Esophagus mucosa (tissue), 1 donor: ENCODE measurements at places on chromosomes 11 and 22. TPM values are rescaled to one million over a fixed set of nuclear protein-coding genes. Genes with fewer than 3 reads are reported as not detected.

GRCh38 chr22:44361391-44362126, 48.8 kb upstream of the SHISAL1 start:
- ATAC-seq = peak; percentile 58

- no peak for ATAC-seq
Measured at GRCh38 chr11:114058026-114058706, 1.3 kb upstream of the ZBTB16 start.

DNA sequence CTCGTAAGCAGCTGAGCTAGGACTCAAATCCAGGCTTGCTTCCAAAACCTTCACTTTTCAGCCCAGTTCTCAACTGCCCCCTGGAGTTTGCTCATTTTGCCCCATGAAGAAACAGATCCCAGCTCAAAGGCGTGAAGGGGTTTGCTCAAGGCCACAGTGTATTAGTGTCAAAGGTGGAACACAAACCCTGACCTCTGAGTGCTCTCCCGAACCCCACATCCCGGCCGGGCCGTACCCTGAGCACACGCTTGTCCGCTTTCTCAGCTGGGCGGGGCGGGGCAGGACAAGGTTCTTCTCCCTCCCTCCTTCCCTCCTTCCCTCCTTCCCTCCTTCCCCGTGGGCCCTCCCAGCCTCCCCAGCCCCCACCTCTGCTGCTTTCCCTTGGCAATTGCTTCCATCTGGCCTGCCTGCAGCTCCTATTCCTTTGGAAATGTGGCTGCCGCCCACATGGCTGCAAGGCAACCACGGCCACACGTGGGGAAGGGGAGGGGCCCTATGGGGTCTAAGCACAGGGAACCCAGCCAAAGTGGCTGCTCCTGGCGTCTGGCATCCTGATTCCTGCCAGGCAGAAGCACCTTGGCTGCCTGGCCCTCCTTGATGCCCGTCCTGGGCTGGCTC, 4.1 kb downstream of the ST3GAL4 start:
- no peak for ATAC-seq

DNA sequence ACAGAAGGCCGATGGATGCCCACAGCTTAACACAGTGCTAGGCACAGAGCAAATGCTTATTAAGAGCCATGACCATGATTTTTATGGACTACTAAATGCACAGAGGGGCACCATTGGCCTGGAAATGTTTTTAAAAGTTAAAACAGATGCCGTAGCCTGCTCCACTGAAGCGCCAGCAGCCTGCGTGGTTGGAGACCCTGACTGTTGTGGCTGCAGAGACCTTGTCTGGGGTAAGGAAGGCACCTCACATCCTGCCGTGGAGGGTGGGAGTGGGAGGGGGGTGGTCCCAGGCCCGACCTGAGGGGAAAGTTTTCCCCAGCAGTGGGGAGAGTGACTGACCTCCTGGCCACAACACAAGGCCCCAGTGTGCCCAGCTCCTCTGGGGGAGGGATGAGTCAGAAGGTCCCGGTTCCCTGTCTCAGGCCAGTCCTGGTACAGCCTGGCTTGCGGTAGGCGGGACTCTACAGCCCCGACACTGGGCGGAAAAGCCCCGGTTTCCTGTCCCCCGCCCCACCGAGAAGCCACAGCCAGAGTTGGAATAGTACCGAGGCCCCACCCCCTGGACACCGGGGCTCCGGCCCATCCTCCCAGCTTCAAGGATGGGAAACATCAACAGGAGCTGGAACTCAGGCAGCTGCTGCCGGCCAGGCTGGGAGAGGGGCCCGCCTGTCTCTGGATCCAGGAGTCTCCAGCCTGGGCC, 7.0 kb downstream of the CHST1 start:
- ATAC-seq = peak; percentile 59

DNA sequence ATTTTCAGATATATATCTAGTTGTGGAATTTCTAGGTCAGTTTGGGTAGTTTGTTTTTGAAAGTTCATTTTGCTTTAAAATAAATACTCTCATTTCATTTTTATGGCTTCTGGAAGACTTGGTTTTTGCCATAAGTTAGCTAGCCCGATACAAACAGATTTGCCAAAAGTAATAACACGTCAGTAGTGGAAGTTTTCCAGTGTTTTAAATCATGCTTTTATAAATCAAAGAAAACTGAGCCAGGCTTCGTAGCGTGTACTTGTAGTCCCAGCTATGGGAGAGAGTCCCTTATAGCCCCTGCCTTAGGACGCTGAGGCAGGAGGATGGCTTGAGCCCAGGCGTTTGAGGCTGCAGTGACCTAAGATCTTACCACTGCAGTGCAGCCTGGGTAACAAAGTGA, 21.7 kb upstream of the MICALL1 start:
- ATAC-seq = no peak

DNA sequence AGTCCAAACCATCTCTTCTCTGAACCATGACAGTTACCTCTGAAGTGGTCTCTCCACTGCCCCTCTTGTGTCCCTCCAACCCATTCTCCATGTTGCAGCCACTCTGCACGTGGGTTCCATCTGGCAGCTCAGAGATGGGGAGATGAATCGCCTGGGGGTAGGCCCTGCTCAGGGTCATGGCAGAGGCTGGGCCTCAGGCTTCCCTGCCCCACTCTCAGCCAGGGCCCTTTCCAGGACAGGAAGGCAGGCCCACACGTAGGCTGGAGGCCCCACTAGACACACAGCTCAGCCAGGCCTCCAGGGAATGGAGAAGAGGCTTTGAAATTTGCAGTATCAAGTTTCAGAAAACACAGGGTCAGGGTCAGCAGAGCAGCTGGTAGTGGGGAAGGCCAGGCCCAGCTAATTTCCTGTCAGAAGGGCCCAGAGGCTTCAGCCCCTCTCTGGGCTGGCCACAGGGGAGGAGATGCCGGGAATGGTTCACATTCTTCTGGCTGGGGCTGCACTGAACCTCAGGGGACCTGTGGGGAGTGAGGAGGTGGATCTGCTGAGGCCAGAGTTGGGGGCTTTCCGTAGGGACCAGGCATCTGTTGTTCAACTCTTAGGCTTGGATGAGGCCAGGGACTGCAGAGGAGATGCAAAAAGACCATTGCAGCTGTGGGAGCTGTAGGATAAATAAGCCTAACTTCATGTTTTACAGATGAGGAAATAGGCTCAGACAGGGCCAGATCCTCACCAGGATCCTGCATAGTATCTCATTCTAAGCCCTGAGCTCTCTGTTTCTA, 101.6 kb downstream of the SWAP70 start:
- ATAC-seq = no peak

- ATAC-seq = no peak
Measured at GRCh38 chr11:30635401-30635989, 49.3 kb upstream of the MPPED2 start.

GRCh38 chr11:125554038-125554437, 15.2 kb upstream of the EI24 start:
- no peak for ATAC-seq

SYTL2 gene
- 4.9 TPM for total RNA-seq

NTM gene
- total RNA-seq = 0.92 TPM
